ENCODE measurements at places on chromosomes 3 and 15. TPM values are rescaled to one million over a fixed set of nuclear protein-coding genes. Genes with fewer than 3 reads are reported as not detected.

ARID3B gene
- total RNA-seq = 53.6 TPM

NR2E3 gene
- not detected for total RNA-seq

IL17RE gene
- total RNA-seq = 3.2 TPM

DPPA2 gene
- total RNA-seq = not detected

SNTN gene
- not detected for total RNA-seq

BRPF1 gene
- total RNA-seq = 45.9 TPM

CHRM5 gene
- not detected for total RNA-seq

ACP3 gene
- total RNA-seq = not detected

ZNF197 gene
- total RNA-seq = 11.6 TPM

PLCH1 gene
- 0.10 TPM for total RNA-seq

C15orf61 gene
- 6.9 TPM for total RNA-seq

LNP1 gene
- total RNA-seq = 2.6 TPM

WNT7A gene
- not detected for total RNA-seq

COL6A5 gene
- total RNA-seq = 0.16 TPM

RTP1 gene
- not detected for total RNA-seq

HRH1 gene
- total RNA-seq = 0.15 TPM

BLM gene
- 64.3 TPM for total RNA-seq

KBTBD13 gene
- total RNA-seq = not detected

SSR3 gene
- 149 TPM for total RNA-seq

EPHA6 gene
- total RNA-seq = not detected

TTLL13 gene
- 0.29 TPM for total RNA-seq

ZMAT3 gene
- total RNA-seq = 16.9 TPM

SLC22A13 gene
- 0.78 TPM for total RNA-seq

CCR8 gene
- 8.9 TPM for total RNA-seq

GCSAM gene
- total RNA-seq = 3.5 TPM

B3GALNT1 gene
- total RNA-seq = 2.4 TPM

TMEM158 gene
- total RNA-seq = 0.26 TPM

ITGA11 gene
- 0.27 TPM for total RNA-seq

FAM43A gene
- 13.0 TPM for total RNA-seq

GPR62 gene
- not detected for total RNA-seq

CLDN11 gene
- total RNA-seq = not detected

MASP1 gene
- not detected for total RNA-seq

NOX5 gene
- total RNA-seq = not detected

SLC28A2 gene
- total RNA-seq = not detected

DUOX1 gene
- 0.10 TPM for total RNA-seq
